Fibroblast of lung (primary cell): ENCODE measurements at places on chromosomes 13 and 19.

DNA sequence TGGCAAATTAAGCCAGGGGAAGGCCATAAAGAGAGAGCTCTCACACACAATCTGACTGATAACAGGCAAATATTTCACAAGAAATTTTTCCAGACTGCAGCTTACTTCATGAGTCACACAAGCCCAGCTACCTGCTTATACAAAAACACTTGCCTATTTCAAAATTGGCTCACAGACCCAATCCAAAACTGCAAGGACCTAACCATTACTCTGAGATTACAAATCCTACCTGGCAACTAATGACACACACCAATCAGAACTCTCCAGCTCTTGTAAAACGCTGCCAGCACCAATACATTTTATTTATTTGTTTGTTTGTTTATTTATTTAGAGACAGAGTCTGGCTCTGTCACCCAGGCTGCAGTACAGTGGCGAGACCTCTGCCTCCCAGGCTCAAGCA lies 18.1 kb upstream of the ZFP82 start:
- no peak for DNase-seq

DNA sequence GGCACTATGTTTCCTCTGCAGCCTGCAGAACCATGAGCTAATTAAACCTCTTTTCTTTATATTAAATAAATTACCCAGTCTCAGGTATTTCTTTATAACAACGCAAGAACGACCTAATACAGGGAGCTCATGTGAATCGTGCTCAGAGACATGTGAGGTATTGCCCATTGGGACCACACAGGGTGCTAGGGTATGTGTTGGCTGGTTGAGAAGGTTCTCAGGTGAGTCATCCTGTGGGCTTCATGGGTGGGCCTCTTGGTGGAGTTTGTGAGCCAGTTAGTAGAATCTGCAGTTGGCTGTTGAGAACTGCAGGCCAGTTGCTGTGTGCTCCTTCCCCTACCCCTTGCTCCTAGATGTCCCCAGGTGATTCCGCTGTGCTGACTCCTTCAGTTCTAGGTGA lies 163.0 kb downstream of the HS6ST3 start:
- DNase-seq, result no peak

- peak; percentile 88 for DNase-seq
These were observed 4.8 kb upstream of the UCHL3 start for GRCh38 chr13:75544681-75545330.

DNA sequence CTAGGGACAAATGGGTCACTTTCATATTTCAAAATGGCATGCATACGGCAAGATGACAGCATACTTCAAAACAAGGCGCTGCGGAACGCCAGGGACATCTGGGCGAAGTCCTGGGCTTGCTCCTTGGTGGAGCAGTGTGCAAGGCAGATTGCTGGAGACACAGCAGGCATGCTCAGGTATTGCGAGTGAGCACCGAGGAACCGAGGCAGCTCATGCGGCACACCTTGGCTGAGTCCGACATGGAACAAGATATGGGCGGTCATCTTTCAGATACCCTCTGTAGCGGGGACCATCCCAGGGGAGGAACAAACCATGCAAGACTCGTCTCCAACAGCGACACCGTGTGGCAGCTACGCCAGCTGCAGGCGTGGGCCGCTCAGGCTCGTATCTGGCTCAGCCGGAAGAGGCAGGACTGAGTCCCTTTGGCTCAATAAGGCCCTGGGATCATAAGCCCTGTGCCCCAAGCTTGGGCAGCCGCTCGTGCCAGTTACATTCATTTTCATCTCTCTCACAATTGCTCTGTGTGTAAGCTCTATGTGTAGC lies 112.4 kb downstream of the NUFIP1 start:
- no peak for DNase-seq

GRCh38 chr19:5481957-5482356 lies 26.7 kb downstream of the ZNRF4 start:
- no peak for DNase-seq

DNA sequence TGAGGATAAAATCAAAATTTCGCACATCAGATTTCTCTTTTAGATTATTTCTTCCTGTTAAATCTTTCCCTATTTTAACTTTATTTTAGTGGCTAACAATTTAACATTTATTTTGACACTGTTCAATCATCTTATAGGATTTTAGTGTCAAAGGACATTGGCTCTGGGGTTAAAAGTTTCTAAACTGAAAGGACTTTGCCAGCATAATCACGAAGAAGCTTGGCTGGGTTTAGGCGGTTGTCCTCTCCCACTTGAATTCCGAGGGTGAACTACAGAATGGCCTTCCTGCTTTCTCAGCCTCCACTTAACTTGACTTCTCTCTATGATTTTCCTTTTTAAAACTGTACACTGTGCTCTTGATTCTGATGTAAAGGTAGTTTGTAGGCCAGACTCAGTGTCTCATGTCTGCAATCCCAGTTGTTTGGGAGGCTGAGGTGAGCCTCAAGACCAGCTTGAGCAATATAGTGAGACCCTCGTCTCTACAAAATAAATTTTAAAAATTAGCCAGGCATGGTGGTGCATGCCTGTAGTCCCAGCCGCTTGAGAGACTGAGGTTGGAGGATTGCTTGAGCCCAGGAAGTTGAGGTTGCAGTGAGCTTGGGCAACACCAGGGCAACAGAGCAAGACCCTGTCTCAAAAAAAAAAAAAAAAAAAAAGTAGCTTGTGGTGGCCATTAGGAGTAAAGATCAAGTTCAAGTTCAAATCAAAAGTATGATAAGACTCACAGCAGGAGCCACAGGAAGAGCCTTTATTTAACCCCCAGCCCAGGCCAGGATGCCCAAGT lies 54.8 kb upstream of the KATNAL1 start:
- DNase-seq, result no peak

DNA sequence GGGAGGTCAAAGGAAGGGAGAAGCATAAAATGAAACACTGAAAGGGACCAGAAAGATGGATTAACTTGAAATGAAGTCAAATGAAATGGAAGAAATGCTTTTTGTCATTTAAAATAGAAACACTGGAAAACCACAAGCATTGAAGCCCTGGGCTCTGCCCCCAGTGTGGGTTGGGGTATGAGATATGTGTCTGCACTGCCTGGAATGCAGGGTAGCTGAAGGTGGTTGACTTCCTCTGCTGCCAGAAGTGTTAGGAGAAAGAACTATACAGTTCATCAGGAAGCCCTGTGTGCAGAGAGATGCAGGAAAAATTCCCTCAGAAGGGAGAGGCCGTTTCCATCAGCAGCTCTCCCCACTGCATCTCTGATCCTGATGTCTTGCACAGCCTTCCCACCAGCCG lies 69.2 kb downstream of the DHRS12 start:
- DNase-seq, result peak; percentile 84

DNA sequence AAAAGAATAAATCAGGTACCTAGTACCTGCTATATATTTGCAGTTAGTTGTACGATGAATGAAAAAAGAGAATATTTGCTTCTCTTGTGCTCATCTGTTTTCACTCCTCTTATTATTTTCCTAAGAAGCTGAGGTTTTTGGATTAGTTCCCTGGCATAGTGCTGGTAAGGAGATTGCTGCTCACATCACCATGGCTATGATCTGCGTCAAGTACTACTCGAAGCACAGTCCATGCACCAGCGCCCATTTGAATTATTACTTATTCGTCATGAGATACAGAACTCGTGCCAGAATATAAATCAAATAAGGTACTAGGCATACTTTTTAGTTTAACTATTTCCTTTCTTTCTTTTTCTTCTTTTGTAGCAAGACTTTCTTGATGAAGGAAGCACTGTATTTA lies 7.1 kb downstream of the SERTM1 start:
- peak; percentile 26 for DNase-seq

- DNase-seq, result no peak
These were observed 109.7 kb downstream of the HSPH1 start for GRCh38 chr13:31051999-31052398.

GRCh38 chr19:28843761-28844492 lies 369.0 kb downstream of the UQCRFS1 start:
- DNase-seq, result no peak

GRCh38 chr13:104984296-104984818 lies 1551.1 kb downstream of the EFNB2 start:
- peak; percentile 77 for DNase-seq

DNA sequence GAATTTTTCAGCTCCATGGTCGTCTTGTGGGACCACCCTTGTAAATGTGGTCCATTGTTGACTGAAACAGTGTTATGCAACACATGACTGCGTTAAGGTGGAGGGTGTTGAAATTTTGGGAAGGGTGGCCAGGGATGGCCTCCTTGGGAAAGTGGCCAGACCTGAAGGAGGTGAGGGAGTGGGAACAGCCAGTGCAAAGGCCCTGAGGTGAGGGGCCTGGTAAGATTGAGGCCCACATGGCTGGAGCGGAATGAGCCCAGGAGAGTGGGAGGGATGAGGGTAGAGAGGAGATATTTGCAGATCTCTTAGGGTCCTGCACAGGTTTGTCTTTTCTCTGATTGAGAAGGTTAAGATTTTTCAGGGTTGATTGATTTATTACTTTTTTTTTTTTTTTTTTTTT lies 18.2 kb downstream of the SIPA1L3 start:
- DNase-seq, result no peak

- no peak for DNase-seq
These were observed 121.0 kb downstream of the PCDH20 start for GRCh38 chr13:61294467-61295191.

DNA sequence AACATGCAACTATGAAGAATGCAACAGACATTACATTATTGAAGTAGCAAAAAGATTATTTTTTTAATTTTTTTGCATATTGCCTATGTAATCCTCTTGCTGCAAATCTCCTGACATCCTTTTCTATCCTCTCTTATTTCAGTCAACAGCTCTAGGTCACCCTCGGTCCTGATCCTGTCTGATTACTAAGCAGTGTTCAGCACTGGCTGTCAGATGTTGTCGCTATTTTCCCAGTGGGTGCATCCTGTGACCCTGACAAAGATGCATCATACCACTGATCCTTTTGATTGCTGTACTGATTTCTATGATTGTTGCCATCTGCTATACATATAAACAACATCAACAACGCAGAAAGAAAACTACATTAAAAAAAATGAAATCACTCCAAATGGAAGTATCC lies 443.7 kb upstream of the PRR20A start:
- DNase-seq, result no peak

DNA sequence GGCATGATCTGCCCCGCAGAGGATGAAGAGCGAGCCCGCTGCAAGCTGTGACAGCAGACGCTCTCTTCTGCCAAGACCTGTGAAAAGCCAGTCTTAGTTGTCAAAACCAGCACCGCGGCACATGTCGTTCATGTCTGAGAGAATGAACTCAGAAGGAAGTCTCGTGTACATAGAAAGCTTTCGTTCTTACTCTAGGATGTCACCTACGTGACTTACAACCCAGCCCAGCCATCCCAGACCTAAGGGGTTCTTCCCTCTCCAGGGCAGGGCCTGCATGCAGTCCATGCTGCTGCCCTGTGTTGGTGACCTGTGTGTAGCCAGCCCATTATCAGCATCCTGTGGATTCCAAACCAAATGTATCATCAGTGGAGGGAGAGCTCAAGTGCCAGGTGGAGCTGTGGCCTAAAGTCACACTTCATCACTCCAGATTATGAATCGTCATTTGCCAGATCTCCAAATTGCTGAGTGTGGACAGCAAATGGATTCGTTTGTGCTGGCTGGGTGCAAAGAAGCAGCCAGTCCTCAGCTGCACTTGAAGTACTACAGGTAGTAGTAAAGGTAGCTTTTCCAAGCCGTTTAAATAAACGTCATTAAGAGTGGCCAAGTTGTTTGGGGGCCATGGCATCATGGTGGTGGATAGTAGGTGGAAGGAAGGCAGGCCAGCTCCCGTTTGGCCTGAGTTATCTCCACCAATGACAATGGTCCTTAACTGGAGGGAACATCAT lies 73.9 kb upstream of the GPR183 start:
- no peak for DNase-seq
